Stimulated activated CD8-positive, alpha-beta memory T cell treated with anti-CD3 and anti-CD28 coated beads, Interleukin-2, amount 100 ng/mL, for 1 hour (primary cell): ENCODE measurements at places on chromosomes 1 and 21.

- peak; percentile 45 for DNase-seq
Measured at GRCh38 chr1:40612345-40612831, 53.1 kb downstream of the RIMS3 start.

- no peak for DNase-seq
Measured at GRCh38 chr21:25342816-25343215, 264.5 kb downstream of the MRPL39 start.

DNA sequence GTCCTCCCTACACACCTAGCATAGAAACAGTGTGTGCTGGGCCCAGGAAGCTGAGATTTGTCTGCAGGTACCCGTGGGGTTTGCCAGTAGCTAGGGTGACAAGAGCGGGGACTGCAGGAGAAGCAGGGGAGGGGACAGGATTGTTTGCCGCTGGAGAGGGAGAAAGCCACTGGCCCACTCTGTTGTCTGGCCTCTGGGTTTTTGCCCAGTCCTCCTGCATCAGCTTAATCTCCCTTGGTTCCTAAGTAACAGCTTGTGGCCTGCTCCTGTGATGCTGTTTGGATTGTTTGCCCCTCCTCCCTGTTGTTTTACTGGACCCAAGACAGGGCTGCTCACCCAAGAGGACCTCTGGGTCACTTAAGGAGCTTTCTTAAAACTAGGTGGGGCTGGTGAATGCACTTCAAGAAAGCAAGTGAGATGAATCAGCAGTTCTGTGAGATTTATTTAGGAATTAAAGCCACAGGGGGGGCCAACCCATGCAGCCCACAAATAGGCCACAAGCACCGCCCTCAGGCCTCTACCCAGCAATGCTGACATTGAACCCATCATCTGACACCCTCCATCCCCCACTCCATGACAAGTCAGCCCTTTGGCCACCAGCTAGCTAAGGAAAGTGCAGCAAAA is 142.8 kb downstream of the ZZZ3 start:
- no peak for DNase-seq

DNA sequence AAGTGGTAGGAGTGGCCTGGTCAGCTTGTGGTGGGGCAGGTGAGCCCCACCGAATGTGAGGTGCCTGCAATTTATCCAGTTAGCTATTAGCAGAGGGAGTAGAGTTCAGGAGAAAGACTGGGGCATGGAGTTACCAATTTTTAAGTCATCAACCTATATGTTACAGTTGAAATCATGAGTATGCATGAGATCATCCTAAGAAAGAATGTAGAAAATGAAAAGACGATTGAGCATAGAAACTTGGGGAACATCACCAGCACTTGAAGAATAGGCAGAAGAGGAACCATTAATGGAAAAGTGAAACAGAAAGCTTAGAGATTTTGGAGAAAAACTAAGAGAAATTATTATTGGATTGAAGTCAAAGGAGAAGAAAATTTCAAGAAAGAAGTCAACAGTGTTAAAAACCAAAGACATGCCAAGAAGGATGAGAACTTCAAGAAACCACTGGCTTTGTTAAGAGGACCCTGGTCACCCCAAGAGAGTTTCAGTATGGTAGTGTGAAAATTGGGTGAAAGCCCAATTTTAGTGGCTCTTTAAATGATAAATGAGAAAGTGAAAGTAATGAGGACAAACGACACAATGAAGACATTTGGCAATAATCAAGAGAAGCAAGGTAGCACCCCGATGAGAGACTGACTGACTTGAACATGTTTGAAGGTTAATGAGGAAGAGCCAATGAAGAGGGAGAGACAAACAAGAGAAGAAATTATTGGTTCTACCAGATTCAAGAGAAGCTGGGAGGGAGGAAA is 36.7 kb downstream of the DNASE2B start:
- no peak for DNase-seq

DNA sequence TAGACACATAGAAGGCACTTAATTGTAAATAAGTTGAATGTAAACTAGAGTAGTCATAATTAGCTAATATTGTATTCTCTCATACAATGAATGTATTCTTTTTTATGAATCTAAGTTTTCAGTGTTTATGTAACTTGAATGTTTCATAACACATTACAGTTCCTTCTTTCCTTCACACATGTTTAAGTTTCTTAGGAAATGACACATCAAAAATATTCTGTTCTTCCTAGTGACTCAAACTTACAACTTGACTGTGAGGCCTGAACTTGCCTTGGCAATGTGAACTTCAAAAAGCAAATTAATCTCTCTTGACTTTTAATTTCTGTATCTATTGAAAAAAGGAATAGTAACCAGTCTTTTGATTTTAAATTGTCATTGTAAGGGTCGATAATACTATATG is 700.1 kb downstream of the KCNT2 start:
- DNase-seq: no peak

GRCh38 chr1:68375919-68376318 is 73.8 kb downstream of the RPE65 start:
- no peak for DNase-seq

- no peak for DNase-seq
Measured at GRCh38 chr1:201655243-201655642, 116.3 kb downstream of the NAV1 start.

GRCh38 chr1:234402939-234403338 is 29.7 kb downstream of the COA6 start:
- no peak for DNase-seq

GRCh38 chr1:181104790-181105133 is 16.3 kb downstream of the IER5 start:
- no peak for DNase-seq

GRCh38 chr1:164864161-164864560 is 305.2 kb downstream of the PBX1 start:
- no peak for DNase-seq

- DNase-seq: no peak
Measured at GRCh38 chr1:28173980-28174297, 2.6 kb downstream of the PTAFR start.

DNA sequence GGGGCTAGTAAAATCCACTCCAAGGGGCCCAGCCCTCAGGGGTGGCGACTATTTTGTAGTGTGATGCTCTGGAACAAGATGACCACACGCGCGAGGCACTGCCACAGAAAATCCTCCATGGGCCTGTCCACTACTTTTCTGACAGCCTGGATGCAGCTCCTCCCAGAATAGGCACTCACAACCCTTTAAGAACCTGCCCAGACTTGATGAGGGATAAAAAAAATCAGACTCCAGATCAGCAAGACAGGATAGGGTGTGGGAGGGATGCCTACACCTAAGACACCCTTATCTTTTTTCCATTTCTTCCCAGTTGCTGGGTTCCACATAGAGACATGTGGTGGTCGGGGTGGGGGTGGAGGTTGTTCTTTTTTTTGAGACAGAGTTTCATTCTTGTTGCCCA is 33.5 kb downstream of the PCAT6 start:
- DNase-seq: no peak

- no peak for DNase-seq
Measured at GRCh38 chr1:151801310-151801820, 3.9 kb downstream of the LINGO4 start.

DNA sequence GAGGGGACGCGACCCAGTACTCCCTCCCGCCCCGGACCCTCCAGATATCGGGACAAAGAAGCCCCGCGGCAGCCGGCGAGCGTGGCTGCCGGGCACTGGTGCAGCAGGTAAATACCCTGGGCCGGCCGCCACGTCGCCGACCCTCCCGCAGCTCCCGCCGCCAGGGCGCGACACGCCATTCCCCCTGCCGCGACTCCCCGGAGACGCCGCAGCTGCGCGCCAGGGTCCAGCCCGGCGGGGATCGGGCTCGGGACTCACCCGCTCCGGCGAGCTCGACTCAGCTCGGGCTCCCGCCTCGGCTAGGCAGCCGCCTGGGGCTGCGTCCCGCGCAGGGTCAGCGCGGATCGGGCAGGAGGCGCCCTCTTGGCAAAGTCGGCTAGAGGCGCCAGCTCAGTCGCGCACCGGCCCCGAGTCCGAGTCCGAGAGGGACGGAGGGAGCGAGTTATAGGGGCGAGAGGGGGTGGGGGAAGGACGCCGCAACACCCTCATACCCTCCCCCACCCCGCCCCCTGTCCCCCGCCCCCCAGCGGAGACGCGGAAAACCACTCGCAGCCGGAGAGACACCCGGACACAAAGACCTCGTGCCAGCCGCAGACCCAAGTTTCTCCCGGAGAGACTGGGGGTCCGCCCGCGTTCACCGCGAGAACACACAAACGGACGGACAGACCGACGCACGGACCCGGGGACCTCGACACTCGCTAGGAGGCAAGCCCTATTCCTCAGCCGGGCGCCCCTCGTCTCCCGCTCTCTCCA is 985 bp downstream of the SYT6 start:
- DNase-seq: no peak

GRCh38 chr1:92244376-92244775 is 26.7 kb downstream of the C1orf146 start:
- no peak for DNase-seq

DNA sequence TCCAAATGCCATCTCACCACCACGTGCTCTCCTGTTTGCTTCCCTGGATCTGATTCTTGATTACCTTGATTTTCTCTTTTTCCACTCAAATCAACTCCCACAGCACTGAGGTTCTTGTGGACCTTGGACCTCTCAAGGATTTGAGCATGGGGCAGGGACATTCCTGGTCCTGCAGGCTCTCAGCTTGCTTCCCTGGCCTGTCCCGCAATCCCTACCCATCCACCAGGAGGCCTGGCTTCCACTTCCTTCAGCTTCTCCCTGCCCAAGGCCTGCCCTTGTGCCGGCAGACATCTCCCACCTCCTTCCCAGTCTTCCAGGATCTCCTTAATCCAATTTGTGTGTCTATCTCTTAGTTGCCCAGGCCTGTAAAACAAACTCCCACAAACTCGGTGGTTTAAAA is 21.6 kb downstream of the PLA2G2A start:
- DNase-seq: no peak

GRCh38 chr1:15110867-15111230 is 42.7 kb upstream of the TMEM51 start:
- DNase-seq: no peak

GRCh38 chr1:80367058-80367457 is 1360.5 kb upstream of the ADGRL4 start:
- DNase-seq: no peak

- DNase-seq: no peak
Measured at GRCh38 chr1:77504986-77505385, 177.5 kb downstream of the ZZZ3 start.

DNA sequence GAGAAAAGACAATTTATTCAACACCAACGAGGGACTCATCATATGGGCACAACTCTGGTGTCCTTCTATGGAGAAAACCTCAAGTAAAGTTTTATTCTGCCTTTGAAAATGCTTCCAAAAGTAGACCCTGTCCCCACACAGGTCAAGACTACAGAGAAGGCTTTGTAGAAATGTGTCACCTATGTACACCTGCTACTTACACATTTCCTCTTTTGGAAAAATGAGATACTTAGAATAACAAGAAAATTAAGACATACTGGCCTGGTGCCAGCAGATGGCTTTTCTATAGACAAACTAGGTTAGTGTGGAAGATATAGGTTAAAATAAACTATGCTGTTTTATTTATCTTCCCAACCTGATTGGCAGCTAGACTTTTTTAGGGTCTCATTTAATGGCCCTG is 13.6 kb downstream of the POGK start:
- DNase-seq: no peak

- no peak for DNase-seq
Measured at GRCh38 chr1:207152792-207153468, 48.9 kb downstream of the C4BPA start.

GRCh38 chr1:97740891-97741290 is 179.9 kb downstream of the DPYD start:
- DNase-seq: no peak

GRCh38 chr1:11799099-11799498 is 6.7 kb downstream of the MTHFR start:
- no peak for DNase-seq

DNA sequence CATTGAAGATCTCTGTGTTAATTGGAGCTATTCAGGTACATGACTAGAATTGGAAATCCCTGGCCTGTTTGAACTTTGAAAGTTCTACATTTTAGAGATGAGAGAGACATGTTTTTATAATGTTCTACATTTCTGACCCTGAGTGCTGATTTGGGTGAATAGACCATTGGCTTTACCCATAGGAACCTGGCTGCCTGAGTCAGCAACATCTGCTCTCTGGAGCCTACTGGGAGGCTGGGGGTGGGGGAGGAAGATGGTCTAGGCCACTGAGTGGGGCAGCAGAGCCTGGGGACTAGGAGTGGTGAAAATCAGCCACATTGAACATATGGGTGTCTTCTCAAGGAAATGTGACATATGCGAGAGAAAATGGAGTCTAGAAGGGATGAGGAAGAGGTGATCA is 1.4 kb upstream of the VANGL1 start:
- no peak for DNase-seq

- no peak for DNase-seq
Measured at GRCh38 chr1:113830039-113830438, 17.8 kb upstream of the RSBN1 start.

- DNase-seq: no peak
Measured at GRCh38 chr1:58994664-58995063, 210.8 kb upstream of the JUN start.

DNA sequence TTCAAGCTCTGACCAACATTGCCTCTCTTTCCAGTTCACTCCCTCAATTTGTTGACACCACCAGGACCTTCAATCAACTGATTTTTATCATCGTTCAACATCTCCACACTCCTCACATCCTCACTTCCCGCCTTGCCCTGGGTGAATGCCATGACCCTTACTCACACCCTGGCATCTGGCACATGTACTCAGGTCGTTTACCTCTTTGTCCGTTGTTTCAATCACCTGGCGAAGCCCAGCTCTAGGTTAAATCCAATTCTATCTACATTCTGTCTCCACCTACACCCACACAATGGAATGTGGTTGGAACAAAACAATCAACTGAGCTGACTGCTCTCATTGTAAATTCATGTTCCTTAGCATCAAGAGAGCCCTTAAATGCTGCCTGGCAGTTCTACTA is 24.2 kb upstream of the TBX15 start:
- no peak for DNase-seq

DNA sequence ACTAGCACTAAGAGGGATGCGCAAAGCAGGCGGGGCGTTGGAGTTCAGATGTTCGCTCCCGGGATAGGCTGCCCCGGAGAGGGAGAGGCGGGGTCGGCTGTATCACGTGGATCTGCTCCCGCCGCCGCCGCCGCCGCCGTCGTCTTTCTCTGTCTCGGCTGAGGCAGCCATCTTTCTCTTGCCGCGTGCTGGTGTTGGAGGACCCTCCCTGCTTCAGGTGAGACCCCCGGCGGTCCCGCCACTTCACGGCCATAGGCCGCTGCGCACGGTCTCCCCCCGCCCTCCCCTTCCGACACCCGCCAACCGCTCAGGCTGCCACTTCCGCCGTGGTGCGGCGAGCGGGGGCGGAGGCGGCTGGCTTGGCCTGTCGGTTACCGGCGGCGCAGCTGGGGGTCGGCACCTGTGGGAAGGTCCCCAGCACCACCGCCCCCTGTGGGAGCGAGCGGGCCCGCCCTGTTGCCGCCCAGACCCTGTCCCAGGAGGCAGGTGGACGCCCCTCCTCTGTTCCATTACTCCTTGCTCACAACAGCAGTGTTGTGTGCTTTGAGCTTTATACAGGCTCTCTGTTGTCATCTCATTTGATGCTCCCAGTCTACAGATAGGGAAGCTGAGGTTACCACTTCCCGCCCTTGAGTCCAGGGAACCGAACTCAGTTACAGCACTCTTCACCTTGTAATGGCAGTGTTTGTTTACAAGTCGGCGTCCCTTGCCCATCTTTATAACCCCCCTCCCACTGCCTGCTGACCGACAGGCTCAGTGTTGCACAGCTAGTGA is at the start of gene BTF3L4:
TSS of gene BTF3L4 (plus strand) at position 133 of the 774 bp plus-strand sequence. CDS start 3,553 bp downstream, outside the sequence.
- peak; percentile 83 for DNase-seq

- DNase-seq: no peak
Measured at GRCh38 chr1:110094931-110095654, 17.1 kb upstream of the UBL4B start.

- DNase-seq: no peak
Measured at GRCh38 chr1:52127181-52128180, 14.4 kb upstream of the ZFYVE9 start.
